AG04449 (cell line): ENCODE measurements at places on chromosomes 3 and 15.

DNA sequence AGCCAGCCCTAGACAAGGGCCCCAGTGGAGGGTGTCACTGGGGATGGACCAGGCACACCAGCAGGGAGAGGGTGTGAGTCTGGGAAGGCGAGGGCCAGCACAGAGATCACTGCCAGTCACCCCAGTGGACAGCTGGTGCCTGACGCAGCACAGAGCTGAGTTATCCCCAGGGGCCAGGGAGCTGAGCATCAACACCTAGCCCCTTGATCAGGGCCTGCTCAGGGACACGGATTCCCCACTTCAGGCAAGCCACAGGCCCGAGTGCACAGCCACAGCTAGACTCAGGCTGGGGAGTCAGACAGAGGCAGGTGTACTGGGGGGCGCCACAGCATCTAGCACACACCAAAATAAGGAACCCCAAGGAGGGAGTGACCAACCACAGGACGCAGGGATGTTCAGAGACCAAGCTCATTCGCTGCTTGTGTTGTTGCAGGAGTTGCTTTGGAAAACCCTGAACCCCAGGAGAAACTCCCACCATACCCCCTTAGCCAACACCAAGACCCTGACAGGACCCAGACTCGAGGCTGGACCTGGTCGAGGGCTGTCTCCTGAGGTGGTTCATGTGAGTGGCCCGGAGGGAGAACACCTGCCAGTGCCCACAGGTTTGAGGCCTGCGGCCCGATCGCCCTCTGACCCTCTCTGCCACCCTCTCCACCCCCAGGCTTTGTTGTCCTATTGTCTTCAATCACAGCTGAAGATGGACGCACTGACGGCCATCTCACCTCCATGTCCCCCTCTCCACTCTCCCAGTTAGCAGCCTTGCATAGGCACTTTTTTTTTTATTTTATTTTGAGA is 146.8 kb downstream of the TPRA1 start:
- no peak for DNase-seq

DNA sequence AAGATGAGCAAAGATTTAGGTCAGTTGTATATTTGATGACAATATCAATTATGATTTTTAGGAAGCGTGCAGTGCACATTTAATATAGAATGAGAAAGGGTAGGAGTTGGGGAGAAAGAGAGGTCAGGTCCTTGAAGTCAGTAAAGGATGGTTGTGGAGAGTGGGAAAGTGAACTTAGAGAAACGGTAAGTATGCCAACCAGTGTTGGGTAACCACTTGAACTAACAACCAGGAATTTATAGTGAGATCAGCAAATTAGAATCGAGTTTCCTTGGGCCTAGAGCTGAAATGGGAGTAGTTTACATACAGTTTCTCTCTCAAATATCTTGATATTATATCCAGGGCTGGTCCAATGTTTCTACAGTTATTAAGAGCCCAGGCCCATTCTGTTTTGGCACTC is 188.5 kb upstream of the RBMS3 start:
- DNase-seq, result no peak

DNA sequence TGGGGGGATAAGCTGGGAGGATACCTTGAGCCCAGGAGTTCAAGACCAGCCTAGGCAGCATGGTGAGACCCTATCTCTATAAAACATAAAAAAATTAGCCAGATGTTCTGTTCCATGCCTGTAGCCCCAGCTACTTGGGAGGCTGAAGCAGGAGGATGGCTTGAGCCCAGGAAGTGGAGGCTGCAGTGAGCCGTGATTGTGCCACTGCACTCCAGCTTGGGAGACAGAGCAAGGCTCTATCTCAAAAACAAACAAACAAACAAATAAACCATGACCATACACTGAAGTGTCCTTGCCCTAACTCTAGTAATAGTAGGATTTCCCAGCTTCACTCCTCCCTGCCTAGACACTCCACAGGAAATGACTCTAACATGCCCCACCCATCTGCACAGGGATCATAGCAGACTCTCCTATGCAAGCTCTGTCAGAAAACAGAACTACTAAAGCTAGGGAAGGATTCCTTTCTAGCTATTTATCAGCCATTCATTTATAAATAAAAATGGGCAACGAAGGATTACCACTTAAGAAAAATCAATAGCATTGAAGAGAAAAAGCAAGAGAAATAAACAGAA is 4.6 kb downstream of the ERICH6 start:
- no peak for DNase-seq

- DNase-seq, result no peak
Measured at GRCh38 chr3:162884373-162884772, 1387.8 kb downstream of the OTOL1 start.

DNA sequence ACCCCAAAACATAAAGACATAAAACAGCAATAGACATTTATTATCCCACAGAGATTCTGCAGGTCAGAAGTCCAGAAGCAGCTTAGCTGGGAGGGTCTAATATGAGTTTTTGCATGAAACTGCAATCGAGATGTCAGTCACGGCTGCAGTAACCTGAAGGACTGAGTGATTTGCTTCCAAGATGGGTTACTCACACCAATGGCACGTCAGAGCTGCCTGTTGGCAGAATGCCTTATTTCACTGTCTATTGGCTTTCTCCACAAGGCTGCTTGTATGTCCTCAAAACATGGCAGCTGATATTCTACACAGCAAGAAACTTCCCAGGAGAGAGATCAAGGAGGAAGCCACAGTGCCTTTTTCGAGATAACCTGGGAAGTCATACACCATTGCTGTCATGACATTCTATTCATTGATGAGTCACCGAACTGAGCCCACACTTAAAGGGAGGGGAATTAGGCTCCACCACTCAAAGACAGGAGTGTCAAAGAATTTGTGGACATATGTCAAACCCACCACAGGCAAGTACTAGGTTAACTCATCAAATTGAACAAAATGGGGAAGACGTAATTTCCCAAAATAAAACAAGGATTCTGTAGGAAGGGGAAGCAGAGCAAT is 122.2 kb downstream of the SYNPR start:
- no peak for DNase-seq

DNA sequence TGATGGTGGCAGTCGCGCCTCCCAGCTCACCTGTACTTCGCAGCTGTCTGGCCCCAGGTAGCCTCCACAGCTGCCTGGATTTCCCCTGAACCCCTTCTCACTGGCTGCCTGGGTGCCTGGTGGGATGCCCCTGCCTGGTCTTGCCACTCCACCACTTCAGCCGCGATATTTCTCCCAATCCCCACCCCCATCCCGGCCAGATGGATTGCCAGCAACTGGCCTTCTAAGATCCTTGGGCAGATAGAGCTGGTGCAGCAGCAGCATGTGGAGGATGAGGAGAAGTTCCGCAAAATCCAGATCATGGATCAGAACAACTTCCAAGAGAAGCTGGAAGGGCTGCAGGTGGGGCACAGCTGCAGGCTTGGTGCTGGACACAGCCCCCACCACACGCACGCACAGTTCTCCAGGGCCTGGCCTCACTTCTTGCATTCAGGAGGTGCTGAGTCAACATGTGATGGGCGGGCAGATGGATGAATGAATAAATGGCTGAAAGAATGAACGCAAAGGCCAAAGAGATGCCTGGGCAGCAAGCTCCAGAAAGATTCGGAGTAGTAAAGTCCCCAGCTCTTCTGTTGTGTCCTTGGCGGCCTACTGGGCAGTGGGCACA is 35.7 kb downstream of the DNAH1 start:
- no peak for DNase-seq

DNA sequence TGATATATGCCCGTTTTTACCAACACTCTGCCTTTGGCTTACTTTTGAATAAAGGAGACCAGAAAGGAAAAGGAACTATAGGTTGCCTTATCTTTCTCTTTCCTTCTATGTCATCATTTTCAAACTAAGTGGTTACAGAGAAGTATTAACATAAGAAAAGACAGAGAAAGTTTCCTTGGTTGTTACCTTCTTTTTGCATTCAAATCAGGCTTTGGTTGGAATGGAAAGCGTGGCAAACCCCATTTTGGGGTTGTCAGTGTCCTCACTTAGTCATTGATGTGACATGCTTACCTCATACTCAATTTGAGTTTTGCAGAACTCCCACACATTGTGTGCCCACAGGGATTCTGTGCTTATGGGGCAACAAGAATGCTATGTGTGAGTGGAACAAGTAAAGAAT is 3.7 kb upstream of the THRB start:
- DNase-seq, result no peak

- DNase-seq, result no peak
Measured at GRCh38 chr3:48681541-48681880, 4.2 kb downstream of the NCKIPSD start.

- DNase-seq, result no peak
Measured at GRCh38 chr15:51754267-51754666, 2.9 kb downstream of the TMOD2 start.

DNA sequence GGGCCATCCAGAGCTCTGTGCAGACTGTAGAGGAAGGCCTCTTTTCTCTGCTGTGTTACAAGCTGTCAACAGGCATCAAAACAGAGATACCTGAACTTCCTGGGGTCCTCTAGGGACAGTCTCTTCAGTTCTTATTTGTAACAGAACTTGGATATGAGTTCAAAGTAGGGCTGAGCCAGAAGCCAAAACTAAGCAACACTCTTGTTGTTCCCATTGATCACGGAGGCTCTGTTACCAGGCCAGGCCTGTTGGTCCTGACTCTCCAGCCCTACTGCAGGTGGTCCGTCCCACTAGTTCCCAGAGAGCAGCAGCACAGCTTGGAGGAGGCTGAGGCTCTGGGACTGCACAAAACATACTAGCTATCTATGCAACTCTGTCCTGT is 13.1 kb upstream of the AHSG start:
- no peak for DNase-seq

- DNase-seq, result no peak
Measured at GRCh38 chr3:51703068-51703760, 3.7 kb upstream of the GRM2 start.

- DNase-seq, result no peak
Measured at GRCh38 chr3:5809586-5810246, 622.2 kb downstream of the EDEM1 start.

DNA sequence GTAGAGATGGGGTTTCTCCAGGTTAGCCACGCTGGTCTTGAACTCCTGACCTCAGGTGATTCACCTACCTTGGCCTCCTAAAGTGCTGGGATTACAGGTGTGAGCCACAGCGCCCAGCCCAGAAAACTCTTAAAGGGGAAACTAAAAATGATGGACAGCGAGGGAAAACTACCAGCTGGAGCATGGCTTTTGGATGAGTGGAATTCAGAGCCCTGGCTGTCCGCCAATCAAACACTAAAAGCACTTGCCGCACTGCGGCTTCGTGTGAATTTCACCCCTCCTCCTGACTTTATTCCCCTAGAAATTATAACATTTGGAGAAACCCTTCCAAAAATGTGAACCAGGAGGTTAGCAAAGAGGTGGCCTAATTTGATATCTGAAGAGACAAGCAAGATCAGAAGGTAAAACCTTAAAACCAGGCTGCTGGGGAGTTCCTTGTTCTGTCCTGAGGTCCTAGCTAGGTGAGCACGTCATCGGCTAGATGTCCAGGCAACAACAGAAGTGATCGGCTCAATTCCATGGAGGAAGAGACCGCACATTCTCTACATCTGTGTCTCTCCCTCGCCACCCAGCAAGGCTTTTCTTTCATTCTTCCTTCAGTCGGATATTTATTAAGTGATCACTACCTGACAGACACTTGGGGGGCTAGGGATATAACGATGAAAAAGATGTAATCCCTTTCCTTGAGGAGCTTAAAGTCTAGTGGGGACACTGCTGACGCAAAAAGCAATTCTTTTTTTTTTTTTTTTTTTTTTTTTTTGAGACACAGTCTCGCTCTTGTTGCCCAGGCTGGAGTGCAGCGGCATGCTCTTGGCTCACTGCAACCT is 1.7 kb downstream of the TM4SF19 start:
- DNase-seq, result no peak

- DNase-seq, result peak; percentile 95
Measured at GRCh38 chr15:83287541-83288027, 3.1 kb upstream of the BNC1 start.

- DNase-seq, result no peak
Measured at GRCh38 chr3:53320697-53321096, 26.6 kb downstream of the DCP1A start.

DNA sequence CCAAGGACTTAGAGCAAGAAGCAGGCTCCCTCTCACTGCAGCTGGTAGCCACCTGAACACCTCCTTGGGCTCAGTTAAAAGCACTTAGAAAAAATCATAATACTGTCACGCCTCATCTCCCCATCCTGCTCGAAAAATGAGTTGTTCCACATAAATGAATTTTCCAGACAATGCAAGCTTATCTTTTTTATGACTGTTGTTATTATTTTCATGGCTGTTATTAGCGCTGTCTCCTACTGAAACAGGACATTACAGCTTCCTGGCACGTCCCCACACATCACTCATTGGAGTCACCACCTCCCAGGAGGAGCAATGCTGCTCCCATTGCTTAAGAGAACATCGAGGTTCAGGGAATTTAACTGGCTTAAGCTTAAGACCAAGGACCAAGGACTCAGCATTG is 26.5 kb downstream of the CCDC33 start:
- no peak for DNase-seq

- DNase-seq, result no peak
Measured at GRCh38 chr15:97972366-97972765, 11.9 kb downstream of the ARRDC4 start.

GRCh38 chr15:66169023-66169422 is 84.5 kb downstream of the MEGF11 start:
- DNase-seq, result no peak

- DNase-seq, result no peak
Measured at GRCh38 chr15:71779073-71779797, 31.1 kb upstream of the NR2E3 start.

GRCh38 chr3:65597226-65597951 is 441.3 kb downstream of the MAGI1 start:
- no peak for DNase-seq

DNA sequence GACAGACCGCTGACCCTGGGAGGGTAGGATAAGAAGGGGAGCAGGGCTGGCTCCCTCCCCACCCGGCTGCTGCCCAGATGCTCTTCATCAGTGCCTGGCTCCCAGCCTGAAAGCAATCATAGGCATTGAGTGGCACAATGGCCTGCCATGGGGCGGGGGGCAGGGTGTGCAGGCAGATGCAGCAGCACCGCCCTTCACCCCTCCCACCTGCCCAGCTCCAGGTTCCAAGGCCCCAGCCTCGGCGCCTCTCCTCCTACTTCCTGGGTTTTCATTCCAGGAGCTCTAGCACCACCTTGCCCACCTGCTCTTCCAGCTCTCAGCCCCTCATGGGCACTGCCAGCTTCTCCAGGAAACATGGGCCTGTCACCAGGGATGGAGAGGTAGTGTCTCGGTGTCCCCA is 101.7 kb downstream of the MEGF11 start:
- DNase-seq, result no peak

GRCh38 chr15:38507570-38507969 is 53.6 kb downstream of the FAM98B start:
- no peak for DNase-seq

DNA sequence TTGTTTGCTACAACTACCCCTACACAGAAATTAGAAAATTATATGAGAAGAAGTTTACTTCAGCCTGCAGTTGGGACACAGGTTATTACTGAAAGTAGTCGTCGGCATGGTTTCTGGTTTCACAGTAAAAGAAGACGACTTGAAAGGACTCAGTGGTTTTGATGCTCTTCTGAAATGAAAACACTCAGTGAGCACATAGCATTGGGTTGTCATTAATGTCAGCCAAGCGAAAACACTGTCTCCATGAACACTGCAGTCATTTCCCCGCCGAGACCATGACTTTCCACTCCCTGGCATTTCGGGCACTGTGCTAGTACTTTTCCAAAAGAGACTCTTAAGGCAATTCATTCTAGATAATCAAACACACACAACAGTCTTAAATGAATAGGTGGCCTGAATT is 69.2 kb upstream of the ICE2 start:
- DNase-seq, result no peak
